ENCODE measurements at places on chromosomes 7 and 10.

GRCh38 chr10:49404321-49404878 is 8.5 kb upstream of the DRGX start:
- DNase-seq: no peak

GRCh38 chr10:6221971-6222751 is 19.4 kb downstream of the PFKFB3 start:
- DNase-seq: no peak

DNA sequence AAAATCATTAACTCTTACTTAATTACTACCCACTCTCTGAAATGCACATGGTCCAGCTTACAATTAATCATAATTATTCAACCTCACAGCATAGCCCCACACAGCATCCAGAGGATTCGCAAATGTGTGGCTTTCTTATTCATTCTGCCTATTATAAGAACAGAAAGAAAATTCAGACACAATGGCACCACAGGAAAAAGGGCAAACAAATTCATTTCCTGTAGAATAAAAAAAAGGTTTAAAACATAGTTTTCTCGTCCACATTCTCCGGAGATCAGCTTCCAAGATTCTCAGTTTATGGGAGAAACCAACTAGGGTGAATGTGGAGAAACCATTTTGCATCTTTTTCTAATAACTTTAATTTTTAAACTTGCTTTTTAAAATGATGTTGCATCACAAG is 201.6 kb downstream of the PARD3 start:
- no peak for DNase-seq

DNA sequence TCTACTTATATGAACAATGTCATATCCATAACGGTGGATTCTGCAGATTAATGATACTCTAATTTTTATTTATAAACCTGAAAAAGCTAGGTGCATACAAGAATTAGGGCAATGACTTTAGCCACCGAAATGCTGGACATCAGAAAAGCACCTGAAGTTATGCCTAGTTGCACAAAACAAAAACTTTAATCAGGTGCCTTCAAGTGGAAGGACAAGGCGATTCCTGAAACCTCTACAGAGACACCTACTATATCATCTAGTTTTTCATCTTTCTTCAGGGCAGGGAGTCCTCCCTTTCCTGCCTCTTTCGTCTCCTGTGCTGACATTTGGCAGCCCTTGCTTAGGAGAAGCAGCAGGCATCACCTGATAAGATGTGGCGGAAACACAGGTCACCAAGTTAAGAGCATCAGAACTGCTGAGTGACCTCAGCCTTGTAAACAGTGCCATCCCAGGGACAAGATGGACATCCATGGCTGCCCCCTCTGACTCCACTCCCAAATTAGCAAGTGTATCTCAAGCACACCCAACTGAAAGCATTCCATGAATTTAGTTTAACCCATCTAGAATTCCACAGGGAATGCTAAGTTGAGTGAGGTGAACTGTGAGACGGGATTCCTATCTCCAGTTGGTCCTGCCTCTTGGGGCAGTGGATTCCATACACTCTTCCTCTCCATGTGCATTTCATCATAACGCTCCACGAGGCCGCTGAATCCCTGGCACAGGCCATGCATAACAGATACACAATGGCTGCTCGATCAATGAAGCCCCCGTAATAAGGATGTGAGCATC is 5.8 kb downstream of the ITPRIP start:
- DNase-seq: no peak

GRCh38 chr7:12578930-12579640 is 8.6 kb downstream of the SCIN start:
- no peak for DNase-seq

- DNase-seq: peak; percentile 24
These were observed 3.2 kb downstream of the ZNF316 start for GRCh38 chr7:6640246-6640721.
